Activated T-cell treated with anti-CD3 and anti-CD28 coated beads for 4 hours (primary cell): ENCODE measurements at places on chromosomes 7 and 10.

DNA sequence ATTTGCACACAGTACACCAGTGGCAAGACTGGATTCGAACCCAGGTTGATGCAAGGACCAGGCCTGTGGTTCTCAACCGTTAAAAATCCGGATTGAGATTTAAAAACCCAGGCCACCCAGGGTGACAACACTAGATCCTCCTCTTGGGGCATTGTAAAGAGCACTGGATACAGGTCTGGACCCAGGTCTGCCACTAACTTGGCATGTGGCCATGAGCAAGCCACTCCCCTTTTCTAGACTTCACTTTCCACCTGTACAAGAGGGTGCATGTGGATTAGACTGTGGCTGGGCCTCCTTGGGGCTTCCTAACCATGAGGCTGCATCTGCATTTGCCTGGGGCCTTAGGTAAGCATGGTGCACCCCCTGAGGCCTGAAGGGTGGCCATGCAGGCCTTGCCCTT, 21.7 kb upstream of the SLC29A3 start:
- DNase-seq: no peak

DNA sequence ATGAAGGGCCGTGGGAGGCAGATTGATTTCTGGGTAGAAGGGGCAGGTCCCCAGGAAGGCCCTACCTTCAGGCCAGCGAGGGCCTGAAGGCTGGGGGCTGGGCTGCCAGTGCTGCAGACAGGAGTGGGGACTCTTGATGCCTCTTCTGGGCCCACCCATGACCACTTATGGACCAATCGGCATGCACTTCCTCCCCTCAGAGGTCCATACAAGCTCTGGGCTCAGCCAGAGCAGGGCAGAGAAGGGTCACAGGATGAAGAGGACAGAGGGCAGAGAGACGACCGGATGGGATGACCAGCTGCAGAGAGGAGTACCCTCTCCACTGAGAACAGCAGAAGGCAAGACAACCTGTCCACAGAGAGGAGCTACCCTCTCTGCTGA, 120.1 kb downstream of the DYNC2I1 start:
- no peak for DNase-seq

DNA sequence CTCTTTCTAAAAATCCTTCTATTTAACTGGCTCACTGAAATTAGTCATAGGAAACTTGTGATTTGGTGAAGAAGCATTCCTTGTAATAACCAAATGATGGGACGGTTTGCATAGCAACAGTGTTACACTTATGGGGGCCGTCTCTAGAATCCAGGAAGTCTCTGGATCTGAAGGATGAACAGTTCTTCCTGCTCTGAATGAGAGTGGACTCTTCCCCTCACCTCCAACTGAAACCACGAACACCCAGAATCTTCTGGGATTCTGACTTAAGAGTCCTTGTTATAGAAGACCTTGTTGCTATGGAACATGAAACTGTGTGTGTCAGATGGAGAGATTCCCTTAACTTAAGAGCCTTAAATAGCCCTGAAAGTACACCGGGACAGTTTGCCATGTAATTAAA, 23.2 kb downstream of the NOLC1 start:
- no peak for DNase-seq

GRCh38 chr7:40493609-40494051, 358.8 kb downstream of the SUGCT start:
- DNase-seq: no peak

DNA sequence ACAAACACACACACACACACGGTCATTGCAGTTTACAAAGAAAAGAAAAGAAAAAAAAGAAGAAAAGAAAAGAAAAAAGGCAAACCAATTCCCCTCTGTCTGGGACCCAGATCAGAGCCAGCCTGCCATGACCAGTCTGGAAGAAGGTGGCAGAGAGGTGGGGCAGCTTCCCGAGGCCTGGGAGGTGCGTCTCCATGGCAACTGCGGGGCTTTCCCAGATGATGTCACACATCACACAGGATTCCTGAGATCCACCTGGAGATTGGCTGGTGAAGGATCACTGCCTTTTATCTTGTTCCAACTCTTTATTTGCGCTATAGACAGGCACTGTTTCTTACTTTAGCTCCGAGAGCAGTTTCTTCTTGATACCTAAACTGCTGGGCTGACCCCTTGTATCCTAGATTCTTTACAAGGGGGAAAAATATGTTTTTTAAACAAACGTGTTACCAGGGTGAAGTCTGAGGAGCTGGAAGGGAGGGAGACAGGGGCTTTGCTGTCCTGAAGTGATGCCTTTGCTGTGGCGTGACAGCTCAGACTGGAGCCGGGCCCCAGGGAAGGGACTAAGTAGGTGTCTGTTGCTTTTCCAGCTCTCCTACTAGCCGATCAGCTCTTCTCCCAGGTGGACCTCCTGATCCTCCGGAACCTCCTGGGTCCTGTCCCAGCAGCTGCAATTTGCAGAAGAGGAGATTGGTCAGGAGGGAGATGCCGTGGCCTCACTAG, 298.5 kb downstream of the KLF6 start:
- no peak for DNase-seq

- no peak for DNase-seq
Observed at GRCh38 chr10:82091413-82091812, 216.4 kb downstream of the NRG3 start.

DNA sequence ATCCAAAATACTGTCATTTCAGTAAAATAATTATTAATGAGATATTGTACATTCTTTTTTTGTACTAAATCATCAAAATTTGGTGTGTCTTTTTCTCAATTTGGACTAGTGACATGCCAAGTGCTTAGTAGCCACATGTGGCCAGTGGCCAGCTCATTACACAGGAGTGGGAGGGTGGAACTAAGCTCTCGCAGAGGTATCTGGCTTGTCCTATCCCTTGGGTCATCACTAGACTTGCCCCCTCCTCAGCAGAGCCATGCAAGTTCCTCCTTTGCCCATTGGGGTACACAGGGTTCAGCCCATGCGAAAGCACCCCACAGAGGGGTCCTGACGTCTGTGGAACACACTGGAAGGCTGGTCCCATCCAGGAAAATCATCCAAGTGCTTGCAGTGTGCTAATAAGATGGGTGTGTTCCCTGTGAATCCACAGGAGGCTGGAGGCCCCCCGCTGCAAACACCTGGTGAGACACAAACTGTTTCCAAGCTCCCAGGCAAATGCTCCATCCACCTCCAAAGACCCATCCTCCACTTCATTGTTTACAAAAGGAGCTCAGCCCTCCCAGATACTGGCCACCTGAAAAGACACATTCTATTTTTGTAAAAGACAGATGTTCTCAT, 1.3 kb downstream of the ARHGAP22 start:
- DNase-seq: no peak

- no peak for DNase-seq
Observed at GRCh38 chr7:38394660-38395059, 121.2 kb upstream of the TARP start.

DNA sequence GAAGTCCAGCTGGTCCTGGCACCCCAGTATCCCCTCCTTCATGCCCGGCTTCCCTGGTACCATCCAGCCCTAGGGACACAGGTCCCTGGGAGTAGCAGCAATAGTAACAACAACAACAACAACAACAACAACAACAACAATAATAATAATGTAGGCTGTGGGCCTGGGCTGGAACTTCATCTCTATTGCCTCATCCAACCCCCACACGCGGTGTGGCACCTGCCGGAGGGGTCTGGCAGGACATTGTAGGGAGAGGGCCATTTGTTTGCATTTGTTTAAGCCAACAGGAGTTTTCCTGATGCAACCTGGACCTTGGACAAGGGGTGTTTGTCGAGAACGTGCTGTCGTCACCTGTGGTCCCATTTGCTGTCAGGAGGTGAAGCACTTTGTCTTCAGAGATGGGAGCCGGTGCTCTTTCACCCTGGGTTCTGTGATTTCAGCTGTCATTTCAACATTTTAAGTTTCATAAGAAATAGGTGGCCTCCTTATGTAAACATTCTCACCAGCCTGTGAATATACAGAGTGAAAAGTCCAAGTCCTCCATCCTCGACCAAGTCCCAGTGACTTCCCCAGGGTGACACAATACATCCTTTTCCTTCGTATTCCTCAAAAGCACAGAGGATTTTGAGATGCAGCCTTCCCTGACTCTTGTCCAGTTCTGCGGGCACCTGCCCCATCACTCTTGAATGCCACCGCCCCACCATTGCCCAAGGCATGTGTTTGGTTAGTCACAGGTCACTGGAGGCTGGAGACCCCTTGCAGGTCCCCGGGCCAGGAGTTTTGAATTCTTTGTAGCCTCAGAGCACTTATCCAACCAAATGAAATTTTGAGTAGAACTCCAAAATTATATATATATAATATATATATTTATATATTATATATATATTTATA, 9.2 kb downstream of the LHPP start:
- DNase-seq: no peak

DNA sequence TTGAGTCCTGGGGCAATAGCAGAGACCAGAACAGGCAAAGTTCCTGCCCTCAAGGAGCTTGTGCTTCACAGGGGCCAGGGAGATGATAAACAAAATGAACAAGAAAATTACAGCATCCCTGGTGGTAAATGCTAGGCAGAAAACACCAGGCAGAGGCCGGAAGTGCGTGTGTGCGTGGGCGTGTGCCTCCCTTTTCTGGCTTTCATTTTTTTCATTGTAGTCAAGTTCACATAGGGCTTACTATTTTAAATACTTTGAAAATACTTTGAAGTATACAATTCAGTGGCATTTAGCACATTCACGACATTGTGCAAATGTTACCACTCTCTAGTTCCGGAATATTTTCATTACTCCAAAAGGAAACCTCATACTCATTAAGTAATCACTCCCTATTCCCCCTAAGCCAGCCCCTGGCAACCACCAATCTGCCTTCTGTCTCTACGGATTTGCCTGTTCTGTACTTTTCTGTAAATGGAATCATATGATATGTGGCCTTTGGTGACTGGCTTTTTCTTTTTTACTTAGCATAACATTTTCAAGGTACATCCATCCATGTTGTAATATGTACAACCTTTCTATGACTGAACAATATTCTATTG, 88.1 kb upstream of the PDCD4 start:
- DNase-seq: peak; percentile 64

GRCh38 chr10:73916761-73917470, 6.0 kb downstream of the PLAU start:
- no peak for DNase-seq

DNA sequence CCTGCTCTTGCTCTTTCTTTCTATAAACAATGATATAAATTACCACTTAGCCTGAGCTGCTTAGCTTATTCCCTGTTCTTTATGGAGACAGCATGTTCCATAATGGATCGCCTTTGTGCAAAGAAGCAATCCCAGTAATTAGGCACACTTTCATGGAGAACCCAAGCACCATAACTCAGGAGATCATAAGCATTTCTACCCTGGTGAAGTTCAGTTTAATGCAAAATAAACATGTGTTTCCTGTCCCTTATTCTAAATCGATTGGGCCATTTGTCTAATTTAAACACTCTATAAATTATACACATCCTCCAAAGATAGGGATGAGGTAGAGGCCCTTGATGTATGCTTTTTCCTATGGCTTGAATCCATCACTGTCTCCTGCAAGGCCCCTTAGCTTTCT, 75.8 kb upstream of the TMEM72 start:
- DNase-seq: no peak
